Activated CD4-positive, alpha-beta memory T cell treated with anti-CD3 and anti-CD28 coated beads, Interleukin-2, amount 10 ng/mL, durations not matched to agents 7 days and 5 days (primary cell): ENCODE measurements at places on chromosomes 4 and X.

DNA sequence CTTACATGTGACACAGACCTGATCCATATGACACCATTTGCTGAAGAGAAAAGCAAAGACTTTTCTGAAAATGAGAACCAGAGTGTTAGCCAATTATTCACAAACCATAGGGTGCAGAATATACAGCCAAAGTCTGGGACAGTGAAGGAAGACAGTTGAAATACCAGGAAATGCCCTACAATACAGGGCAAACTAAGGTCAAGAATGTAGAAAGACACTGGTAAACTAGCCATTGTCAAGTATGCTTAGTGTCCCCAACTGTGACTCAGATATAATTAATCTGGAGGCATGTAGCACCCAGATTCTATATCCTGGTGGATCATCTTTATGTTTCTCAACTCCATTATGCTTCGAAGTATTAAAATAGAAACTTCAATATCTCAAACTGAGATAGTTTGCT is 200.9 kb upstream of the FSTL5 start:
- no peaks in the 10 kb centered on the region for H3K36me3 ChIP-seq
- H3K27me3 ChIP-seq = no peaks in the 10 kb centered on the region
- no peaks in the 10 kb centered on the region for H3K4me1 ChIP-seq
- DNase-seq = no peak
- no peak overlapping the region for H3K4me3 ChIP-seq

DNA sequence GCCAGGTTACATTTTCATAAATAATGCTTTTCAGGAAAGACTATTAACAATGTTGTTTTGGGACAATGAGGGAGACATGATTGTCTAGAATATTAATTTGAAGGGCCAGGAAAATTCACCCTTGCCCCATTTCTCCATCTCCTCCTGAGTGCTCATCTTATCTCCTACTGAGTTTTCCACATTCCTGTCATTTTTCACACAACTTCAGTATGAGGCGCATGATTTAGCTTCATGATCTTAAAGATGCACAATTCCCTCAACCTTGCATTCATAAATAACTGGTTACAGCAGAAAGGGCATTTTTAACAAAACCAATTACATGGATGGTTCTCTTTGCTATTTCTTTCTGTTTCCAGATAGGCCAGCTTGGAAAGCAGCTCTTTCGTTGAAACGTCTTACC is 1699.2 kb upstream of the IGFBP7 start:
- no peak overlapping the region for H3K27ac ChIP-seq
- no peaks in the 10 kb centered on the region for H3K4me1 ChIP-seq
- H3K4me3 ChIP-seq = no peak overlapping the region
- no peaks in the 10 kb centered on the region for H3K36me3 ChIP-seq
- DNase-seq = no peak
- H3K27me3 ChIP-seq = no peaks in the 10 kb centered on the region

GRCh38 chrX:47283015-47283771 is 50.4 kb downstream of the USP11 start:
- H3K27me3 ChIP-seq = no peaks in the 10 kb centered on the region
- H3K36me3 ChIP-seq = no peaks in the 10 kb centered on the region
- H3K4me1 ChIP-seq = peaks cover 2% of the 10 kb centered on the region
- no peak overlapping the region for H3K4me3 ChIP-seq
- no peak overlapping the region for H3K27ac ChIP-seq

GRCh38 chrX:126701380-126701779 is 118.1 kb upstream of the PRR32 start:
- no peaks in the 10 kb centered on the region for H3K4me1 ChIP-seq
- H3K36me3 ChIP-seq = no peaks in the 10 kb centered on the region
- DNase-seq = no peak
- H3K4me3 ChIP-seq = no peak overlapping the region

- H3K27ac ChIP-seq = no peak overlapping the region
- no peak for DNase-seq
- no peaks in the 10 kb centered on the region for H3K27me3 ChIP-seq
- H3K36me3 ChIP-seq = no peaks in the 10 kb centered on the region
- no peaks in the 10 kb centered on the region for H3K4me1 ChIP-seq
Observed at GRCh38 chrX:112866175-112866574, 25.5 kb upstream of the AMOT start.

GRCh38 chr4:168374772-168375523 is 56.4 kb upstream of the DDX60 start:
- no peaks in the 10 kb centered on the region for H3K27me3 ChIP-seq
- no peaks in the 10 kb centered on the region for H3K4me1 ChIP-seq
- no peak for DNase-seq
- no peak overlapping the region for H3K27ac ChIP-seq
- H3K4me3 ChIP-seq = no peak overlapping the region
